ENCODE measurements at places on chromosomes 4 and X.

DNA sequence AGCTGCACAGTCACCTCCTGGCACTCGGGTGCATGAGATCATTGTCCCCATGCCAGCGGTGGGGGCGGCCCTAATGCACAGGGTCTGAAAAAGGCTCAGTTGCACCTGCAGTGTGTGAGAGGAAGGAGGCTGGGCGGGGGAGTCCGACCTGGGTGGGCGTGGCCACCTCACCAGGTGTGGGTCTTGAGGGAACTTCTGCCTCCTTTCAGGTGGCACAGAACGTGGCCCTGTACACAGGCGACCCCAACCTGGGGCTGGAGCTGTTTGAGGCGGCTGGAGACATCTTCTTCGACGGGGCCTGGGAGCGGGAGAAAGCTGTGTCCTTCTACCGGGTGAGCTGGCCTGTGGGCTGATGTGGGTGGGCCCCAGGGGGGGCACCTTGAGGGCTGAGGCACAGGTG, 34.3 kb upstream of the HTRA3 start:
- no peak for DNase-seq

- no peak for DNase-seq
These were observed 75.8 kb downstream of the EVC2 start for GRCh38 chr4:5632571-5632970.

DNA sequence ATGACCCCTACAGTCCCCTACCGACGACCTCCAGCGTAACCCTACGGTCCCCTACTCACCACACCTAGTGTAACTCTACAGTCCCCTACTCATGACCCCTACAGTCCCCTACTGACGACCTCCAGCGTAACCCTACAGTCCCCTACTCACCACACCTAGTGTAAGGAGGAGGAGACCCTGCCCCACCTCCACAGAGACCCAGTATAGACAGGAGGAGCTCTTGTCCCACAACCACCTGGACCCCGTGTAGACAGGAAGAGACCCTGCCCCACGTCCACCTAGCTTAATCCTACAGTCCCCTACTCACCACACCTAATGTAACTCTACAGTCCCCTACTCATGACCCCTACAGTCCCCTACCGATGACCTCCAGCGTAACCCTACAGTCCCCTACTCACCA, 26.9 kb downstream of the CSF2RA start:
- no peak for DNase-seq

DNA sequence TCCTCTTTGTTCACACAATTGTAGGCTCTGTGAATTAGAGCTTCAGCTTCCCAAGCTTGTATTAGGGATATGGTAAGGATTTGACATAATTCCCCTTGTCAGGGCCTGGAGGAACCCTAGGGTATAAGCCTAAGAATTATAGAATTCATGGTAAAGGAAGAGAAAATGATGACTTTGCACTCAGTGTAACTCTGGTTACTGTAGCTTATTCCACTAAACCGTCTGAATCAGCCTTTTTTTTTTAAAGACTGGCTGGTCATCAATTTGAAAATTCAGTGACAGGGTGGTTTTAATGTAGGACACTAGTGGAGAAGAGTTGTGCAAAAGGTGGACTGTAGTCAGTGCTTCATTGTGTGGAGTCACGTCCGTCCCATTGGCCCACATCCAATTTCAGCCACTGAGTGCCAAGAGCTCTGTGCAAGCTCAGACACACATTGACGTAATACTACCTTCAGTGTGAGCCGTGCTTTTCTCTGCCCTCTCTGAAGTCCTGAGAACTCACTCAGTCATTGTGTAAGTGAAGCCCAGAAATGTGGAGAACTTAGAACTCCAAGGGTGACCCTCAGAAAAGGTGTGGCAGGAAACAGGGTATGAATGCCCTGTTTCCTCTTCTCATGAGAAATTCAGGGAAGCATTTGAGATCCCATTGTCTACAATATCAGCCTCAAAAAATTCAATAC, 449.8 kb downstream of the C4orf33 start:
- no peak for DNase-seq

- DNase-seq, result no peak
These were observed 53.5 kb downstream of the BMP3 start for GRCh38 chr4:81084029-81084428.

DNA sequence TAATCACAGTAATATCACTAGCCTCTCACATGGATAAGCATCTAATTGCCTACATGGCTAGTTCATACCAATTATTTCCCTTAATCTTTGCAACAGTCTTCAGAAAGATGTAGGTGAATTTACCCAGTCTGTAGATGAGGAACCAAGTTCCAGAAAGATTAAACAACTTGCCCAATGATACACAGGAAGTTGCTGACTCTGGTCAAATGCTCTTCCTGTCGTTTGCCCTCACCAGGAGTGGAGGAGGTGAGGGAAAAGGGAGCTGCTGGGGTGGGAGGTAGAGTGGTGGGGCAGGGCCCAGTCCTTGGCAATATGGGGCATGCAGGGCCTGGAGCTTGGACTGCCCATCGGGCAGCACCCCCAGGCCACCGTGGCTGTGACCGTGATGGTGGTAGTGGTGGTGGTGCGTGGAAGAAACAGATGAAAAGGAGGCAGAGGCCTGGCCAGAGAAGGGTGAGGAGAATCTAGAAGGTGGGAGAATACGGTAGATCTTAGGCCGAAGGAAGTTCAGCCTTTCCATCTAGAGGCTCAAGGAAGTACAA, 2.3 kb upstream of the KDM5C start:
- no peak for DNase-seq

- no peak for DNase-seq
These were observed 355.4 kb downstream of the ANK2 start for GRCh38 chr4:113404841-113405240.

- DNase-seq, result no peak
These were observed 134.8 kb upstream of the PDE5A start for GRCh38 chr4:119763386-119763785.

All from NCI-H2081 treated with DMSO at 0.1 percent for 48 hours (cell line).